Activated gamma-delta T cell treated with Interleukin-2 at 50 U/mL for 16 hours (primary cell): ENCODE measurements at places on chromosomes 13 and 19.
A peak's percentile ranks its signal among the peaks of the same experiment; 100 is the strongest.

DNA sequence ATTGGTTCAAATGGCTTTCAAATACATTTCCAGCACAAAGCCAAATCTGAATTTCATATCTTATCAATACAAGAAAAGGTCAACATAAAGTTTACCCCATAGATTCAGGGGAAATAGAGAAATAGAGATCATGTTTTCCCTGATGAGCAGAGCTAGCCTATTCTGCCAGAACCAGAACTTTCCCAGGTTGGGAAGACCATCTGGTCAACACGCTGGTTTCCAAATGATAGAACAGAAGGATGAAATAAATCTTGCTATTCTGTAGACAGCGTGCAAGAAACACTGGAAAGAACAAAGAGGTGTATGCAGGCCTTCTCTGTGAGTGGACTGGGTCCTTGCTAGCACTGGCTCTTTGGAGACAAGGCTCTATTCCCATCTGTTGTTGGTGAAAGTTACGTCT lies 350.6 kb downstream of the NDFIP2 start:
- DNase-seq: no peak

DNA sequence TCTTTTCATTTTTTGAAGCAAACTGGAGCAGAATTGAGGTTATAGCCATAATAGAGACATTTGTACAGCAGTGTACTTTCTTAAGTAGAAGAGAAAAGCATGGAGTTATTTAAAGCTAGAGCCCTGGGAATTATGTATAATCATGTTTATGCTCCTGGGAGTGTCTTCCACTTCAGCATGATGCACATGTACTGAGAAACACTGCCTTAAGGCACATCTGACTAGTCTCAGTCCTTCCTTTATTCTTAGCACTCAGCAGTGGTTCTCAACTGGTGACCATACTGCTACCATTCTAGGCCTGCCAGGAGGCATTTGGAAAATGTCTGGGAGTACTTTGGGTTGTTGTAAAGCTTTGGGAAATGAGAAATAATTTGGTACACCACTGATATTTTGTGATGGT lies 45.8 kb downstream of the VWA8 start:
- no peak for DNase-seq

GRCh38 chr13:90738881-90739280 lies 608.6 kb upstream of the MIR17HG start:
- no peak for DNase-seq

DNA sequence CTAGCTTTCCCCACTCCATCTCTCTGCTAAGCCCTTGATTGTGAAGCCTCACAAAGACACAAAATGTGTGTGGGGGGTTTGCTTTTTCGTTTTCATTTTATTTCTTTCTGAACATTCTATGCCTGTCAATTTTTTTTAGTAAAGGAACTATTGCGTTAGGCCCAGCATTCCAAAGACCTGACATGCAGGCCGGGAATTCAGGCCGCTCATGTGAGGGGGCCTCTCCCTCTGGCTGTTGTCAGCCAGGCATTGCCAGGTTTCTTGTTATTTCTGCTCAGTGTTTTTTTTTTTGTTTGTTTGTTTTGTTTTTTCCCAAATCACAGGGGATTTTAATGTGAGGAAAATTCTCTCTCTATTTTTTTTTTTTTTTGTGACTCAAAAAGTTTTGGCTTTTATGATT lies 10.3 kb upstream of the MEDAG start:
- DNase-seq: no peak

GRCh38 chr13:27259831-27260230 lies 8.5 kb downstream of the RPL21 start:
- DNase-seq: no peak

DNA sequence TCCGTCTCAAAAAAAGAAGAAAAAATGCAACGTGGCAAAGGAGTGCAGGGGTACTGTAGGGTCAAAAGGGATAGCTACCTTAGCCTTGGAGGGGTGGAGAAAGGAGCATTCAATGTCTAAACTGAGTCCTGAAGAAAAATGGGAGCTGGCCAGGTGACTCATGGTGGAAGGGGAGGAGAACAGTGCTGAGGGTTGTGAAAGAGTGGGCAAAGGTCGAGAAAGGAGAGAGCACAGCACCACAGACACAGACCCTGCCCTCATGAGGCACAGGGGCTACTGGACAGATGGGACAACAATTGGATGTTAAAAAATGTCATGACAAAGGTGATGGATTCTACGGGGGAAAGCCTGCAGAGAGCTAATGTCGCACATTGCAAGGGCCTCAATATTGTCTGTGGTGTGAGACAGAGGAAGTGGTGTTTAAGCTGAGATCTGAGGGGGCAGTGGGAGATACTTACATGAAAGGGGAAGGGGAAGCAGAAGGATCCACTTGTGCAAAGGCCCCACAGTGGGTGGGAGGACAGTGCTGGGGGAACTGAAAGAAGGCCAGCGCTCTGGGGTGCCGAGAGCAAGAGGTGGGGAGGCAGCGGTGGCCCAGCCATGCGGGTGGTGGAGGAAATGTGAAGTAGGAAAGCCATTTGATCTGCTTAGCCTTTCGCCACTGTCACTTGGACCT lies 42.9 kb upstream of the URAD start:
- no peak for DNase-seq

DNA sequence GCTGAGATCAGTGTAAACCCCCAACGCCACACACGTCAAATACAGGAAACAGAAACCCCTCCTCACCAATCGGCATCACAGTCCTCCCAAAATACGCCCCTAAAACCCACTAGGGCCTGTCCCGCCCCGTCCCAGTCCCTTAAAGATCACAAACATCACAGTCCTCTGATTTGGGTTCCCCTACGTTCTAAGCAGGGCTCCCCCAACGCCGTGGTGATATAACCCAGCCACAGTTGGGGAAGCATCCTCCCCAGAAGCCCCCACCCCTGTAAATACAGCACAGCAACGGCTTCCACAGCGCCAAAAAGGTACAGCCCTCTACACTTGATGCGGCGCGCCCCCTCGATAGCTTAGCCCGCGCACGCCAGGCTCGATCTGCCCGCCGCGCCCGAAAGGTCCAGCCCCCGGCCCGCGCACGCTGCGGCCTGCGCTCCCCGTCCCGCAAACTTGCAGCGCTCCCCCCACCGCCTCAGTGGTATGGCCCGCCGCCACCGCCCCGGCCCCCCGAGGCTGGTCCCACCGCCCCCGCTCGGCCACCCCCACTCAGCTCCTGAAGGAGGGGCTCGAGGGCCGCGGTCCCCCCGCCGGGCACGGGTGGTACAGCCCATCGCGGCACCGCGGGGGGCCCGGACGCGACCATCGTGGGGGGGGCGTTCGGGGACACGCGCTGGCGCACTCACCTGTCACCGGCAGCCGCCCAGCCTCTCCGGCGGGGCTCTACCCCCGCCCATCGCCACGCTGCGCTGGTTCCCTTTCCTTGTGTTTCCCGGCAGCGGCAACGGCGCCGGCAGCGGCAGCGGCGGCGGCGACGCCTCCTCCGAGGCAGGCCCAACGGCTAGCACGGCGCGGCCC lies at the start of gene AKT2:
TSS of gene AKT2 (minus strand) at position 845 of the 852 bp plus-strand sequence. CDS start 20,078 bp downstream, outside the sequence.
- peak; percentile 73 for DNase-seq

DNA sequence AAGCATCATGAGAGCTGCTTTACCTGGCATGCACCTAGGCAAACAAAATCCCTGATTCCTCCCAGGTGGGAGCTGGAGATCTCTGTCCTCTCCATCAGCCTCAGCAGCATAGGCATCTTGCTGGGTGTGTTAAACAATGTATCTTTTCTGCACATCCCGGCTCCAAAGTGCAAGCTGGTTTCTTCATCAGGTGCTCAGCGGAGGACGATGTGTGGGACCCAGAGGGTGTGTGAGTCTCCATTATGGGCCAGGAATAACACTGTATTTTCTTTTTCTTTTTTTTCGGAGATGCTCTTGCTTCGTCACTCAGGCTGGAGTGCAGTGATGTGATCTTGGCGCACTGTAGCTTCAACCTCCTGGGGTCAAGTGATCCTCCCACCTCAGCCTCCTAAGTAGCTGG lies 9.9 kb downstream of the CNFN start:
- DNase-seq: no peak

- no peak for DNase-seq
Measured at GRCh38 chr13:28145049-28145448, 6.7 kb downstream of the PAN3 start.

- no peak for DNase-seq
Measured at GRCh38 chr19:31351056-31351854, 2.0 kb upstream of the TSHZ3 start.

- DNase-seq: no peak
Measured at GRCh38 chr19:38718747-38719543, 25.3 kb downstream of the CAPN12 start.

- no peak for DNase-seq
Measured at GRCh38 chr13:40619479-40619814, 47.0 kb downstream of the FOXO1 start.

DNA sequence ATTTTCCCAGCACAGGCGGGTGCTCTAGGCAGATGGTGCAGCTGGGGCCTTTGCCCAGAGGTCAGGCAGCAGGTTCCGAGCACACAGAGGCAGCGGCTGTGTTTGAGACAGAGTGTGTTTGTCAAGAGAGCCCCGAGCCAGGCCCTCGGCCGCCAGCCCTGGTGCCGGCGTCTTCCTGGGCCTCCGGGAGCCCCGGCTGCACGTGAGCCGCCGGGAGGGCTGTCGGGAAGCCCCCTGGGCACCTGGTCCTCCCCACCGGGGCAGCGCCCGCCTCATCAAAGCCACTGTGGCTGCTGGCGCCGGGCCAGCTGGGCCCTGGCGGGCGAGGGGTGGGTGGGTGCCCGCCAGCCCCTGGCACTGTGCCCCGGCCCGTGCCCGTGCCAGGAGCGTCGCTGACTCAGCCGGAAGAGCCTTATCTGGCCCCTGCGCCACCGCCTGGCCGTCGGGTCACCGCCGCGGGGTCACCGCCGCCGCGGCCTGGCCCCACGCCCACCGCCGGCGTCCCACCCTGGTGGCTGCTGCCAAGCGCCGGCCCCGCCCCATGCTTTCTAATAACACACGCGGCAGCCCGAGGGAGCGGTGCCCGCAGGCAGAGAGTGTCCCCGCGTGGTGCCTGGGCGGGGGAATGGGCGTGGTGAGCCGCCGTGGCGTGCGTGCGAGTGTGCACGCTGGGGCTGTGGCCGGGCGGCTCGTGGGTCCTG lies 14.9 kb downstream of the ARID3A start:
- peak; percentile 77 for DNase-seq

DNA sequence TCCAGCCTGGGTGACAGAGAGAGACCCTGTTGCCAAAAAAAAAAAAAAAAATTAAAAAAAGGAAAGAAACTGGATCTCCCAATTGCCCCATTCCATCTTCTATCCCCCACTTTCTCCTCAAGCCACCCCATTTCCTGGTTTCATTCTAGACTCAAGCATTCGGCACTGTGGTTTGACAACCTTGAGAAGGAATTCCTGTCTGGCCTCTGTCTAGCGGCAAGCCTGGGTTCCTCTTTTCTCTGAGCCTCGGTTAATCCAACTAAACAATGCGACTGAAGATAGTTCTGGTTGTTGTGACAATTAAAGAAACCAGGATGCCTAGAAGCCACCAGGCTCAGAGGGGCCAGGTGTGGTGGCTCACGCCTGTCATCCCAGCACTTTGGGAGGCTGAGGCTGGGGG lies 3.3 kb upstream of the C3 start:
- no peak for DNase-seq

DNA sequence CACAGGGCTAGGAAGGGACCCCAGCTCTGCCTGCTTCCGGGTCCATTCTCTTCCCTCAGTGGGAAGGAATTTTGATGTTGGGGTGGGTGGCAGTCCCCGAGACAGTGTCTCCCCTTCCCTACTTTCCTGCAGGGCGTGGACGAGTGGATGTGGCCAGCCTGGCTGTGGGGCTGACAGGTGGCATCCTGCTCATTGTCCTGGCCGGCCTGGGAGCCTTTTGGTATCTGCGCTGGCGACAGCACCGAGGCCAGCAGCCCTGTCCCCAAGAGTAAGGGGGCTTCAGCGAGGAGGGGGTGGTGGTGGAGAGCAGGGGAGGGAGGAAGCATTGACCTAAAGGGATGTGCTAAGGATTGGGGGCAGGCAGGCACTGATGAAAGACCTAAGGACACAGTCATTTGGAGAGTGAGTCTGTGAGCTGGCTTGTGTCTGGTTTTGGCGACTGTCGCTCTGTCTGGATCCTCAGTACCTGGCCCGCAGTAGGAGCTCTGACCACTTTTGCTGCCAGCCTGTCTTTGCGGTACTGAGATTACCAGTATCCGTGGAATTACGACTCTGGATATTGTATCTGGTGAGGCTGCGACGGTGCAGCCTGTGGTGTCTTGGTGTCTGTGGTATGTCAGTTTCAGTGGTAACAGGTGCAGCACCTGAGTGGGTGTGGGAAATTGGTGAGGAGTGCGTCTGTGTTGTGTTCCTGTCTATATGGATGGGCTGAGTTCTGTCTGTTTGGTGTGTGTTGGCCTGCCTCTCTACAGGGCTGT lies 2.4 kb upstream of the PRR12 start:
- no peak for DNase-seq

GRCh38 chr13:78589206-78589605 lies 14.1 kb downstream of the POU4F1 start:
- no peak for DNase-seq

- no peak for DNase-seq
Measured at GRCh38 chr13:98444381-98444780, 132.5 kb downstream of the STK24 start.

GRCh38 chr19:41299755-41300089 lies 10.2 kb upstream of the CCDC97 start:
- peak; percentile 69 for DNase-seq

DNA sequence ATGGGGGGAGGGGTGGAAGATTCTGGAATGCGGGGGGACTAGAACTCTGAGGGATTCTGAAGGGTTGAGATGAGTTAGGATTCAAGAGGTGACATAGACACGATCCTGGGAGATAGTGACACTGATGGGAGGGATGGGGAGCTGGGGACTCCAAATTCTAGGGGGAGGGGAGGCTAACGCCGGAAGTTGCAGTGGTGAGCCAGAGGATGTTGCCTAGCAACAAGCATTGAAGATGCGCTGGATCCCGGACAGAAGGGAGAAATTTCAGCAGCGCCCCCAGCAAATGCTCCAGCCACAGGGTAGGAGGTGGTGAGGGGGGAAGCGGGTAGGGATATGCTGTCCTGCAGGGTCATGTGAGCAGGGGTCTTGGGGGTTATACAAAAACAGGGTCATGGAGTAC lies 6.9 kb upstream of the LTBP4 start:
- no peak for DNase-seq
